ENCODE measurements at places on chromosomes 3 and 15.

DNA sequence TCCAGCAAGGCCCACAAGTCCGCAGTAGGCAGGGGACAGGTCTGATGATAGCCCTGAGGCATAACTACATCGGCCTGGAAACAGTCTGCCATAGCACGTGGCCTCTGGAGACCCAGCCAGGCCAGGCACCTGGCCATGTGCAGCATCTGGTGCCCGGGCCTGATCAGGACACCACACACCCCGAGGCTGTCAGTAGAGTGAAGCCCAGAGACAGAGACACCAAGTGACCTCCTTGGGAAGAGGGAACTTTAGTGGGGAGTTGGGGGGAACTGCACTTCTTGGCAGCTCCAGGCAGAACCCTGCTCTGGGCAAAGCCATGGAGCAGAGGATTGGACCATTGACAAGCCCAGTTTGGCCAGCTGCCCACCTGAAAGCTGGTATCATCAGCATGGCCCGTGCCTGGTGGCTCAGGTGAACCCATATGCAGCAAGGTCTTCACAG lies 1.2 kb downstream of the SHISA5 start:
- no peak for DNase-seq

DNA sequence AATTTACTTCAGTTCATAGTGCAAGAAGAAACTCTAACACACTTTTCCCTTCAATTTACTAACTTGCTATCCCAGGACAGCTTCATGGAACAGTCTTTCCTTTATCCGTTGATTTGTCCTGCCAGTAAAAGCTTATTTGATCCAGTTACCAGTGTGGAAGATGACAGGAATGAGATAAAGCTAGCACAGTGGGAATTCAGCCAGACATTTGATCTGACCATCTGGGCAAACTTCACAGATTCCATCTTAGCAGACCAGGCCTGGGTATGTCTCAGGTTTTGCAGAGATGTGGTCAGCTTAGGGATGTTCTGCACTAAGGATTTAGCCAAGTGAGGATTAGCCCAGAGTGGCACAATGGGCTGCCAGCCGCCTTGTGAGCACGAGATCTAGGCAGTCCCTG lies 19.7 kb downstream of the CEMIP start:
- DNase-seq, result no peak

GRCh38 chr15:57962887-57963286 lies 102.6 kb downstream of the ALDH1A2 start:
- DNase-seq, result no peak

GRCh38 chr15:50250760-50251394 lies 14.6 kb downstream of the HDC start:
- no peak for DNase-seq

Measured in activated CD4-positive, alpha-beta T cell treated with anti-CD3 and anti-CD28 coated beads for 1 hour (primary cell).